ENCODE measurements at places on chromosomes 12 and 14.

DNA sequence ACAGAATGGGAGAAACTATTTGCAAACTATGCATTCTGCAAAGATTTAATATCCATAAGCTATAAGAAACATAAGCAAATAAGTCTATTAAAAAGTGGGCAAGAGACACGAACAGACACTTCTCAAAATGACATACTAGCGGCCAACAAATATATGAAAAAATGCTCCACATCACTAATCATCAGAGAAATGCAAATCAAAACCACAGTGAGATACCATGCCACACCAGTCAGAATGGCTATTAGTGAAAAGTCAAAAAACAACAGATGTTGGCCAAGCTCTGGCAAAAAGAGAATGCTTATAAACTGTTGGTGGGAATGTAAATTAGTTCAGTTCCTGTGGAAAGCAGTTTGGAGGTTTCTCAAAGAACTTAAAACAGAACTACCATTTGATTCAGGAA lies 121.3 kb downstream of the KCNMB4 start:
- no peak for DNase-seq

GRCh38 chr12:115467531-115467930 lies 783.6 kb upstream of the TBX3 start:
- no peak for DNase-seq

DNA sequence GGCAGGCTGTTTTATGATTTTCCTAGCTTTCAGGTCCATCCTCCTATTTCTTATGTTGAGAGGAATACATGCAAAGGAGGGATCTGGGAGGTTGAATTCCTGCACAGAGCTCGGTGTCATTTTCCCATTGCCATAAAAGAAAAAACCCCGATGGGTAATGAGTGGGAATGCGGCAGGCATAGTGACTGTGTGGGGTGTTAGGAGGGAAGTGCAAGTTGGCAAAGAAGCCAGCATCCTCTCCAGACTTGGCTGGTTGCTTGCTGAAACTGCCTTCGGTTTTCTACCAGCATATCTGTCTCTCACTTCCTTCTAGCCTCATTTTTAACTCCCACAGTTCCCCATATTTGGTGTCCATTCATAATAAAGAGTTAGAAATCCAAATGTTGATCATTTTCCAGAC lies 1046.1 kb downstream of the SLC6A15 start:
- no peak for DNase-seq

DNA sequence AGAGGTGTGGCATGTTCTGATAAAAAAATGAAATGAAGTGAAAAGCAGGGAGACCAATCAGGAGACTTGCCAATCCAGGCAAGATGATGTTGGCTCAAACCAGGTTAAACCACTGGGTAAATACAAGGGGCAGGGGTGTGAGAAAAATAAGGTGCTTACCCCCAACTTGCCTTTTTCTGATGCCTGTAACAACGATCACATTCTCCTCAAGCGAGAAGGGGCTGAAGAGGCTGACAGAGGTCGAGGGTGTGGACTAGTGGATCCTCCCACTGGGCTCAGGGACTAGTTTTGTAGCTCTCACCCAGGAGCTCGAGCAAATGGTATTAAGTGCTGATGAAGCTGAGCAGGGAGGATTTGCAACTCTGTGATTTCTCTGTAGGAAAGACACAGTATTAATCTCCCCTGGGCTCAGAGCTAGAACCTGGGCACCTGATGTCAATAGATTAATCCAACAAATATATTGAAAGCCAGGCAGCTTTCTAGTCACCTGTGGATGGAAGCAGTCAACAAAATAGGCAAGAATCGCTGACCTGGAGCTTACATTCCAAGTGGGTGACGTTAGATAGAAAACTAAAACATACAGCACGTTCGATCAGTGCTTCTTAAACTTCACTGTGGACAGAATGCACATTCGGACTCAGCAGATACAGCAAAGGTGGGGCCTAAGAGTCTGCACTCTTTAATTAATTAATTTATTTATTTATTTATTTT lies 15.2 kb upstream of the EAPP start:
- DNase-seq: no peak

DNA sequence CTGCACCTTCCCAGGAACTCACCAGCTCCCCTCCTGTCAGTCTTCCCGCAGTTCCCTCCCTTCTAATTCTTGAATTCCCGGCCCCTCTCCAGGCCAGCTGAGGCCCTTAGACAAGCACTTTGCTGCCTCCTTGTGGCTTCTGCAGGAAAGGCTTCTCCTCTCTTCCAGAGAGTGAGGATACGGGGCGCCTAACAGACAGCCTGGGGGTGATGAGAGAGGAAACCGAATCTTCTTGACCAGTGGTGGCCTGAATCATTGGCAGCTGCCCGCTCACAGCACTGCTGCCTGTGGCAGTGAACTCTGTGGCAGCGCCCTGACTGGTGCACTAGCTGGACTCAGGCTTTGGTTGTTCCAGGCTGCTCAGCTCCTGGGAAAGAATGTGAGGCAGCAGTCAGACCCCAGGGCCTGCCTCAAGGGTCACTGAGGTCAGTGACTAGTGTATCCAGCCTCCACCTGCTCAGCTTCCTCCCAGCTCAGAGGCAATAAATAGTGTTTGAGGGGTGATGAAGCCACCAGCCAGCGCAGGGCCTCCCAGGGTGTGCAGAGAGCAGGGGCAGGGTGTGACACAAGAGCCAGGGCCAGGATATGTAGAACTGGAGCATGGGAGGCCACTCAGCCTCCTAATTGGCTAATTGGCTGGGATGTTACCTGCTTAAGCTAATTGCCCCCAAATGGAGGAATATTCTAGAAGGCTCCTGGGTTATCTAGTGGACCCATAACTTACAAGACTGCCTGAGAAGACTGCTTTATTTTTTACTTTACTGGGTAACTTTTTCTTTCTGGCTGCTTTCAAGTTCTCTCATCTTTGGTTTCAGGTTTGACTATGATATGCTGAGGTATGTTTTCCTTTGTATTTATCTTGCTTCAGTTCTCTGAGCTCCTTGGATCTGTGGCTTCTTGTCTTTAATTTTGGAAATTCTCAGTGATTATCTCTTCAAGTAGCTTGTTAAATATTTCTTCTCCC lies 12.9 kb upstream of the MCRS1 start:
- DNase-seq: peak; percentile 86

- DNase-seq: no peak
Observed at GRCh38 chr12:24404086-24404815, 454.8 kb upstream of the SOX5 start.

- DNase-seq: peak; percentile 45
Observed at GRCh38 chr14:68598621-68599447, 194.0 kb downstream of the ZFP36L1 start.

DNA sequence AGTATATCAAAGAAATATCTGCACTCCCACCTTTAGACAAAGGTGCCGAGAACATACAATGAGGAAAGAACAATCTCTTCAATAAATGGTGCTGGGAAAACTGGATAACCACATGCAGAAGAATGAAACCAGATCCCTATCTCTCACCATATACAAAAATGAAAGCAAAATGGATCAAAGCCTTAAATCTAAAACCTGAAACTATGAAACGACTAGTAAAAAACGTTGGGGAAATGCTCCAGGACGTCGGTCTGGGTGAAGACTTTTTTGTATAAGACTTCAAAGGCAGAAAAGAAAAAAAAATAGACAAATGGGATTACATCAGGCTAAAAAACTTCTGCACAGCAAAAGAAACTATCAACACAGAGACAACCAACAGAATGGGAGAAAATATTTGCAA lies 83.8 kb downstream of the PPM1A start:
- no peak for DNase-seq

GRCh38 chr12:45475594-45475993 lies 253.9 kb upstream of the ARID2 start:
- no peak for DNase-seq

DNA sequence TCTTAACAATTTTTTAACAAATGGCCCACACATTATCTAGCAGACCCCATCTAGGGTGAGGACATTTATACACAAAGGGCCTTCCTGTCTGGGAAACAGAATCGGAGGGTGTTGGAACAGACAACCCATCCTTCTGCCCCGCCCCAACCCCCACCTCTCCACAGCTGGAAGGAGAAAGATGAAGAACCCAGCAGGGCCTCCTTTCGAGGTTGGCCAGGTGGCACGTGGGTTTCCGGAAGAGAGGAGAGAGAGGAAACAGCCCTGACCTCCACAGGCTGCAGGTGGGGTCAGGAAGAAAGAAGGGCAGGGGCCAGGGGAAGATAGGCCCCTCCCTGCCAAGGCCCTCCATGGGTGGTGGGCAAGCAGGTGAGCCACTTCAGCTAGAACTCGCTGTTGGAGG lies 57.2 kb downstream of the LRRC74A start:
- no peak for DNase-seq

DNA sequence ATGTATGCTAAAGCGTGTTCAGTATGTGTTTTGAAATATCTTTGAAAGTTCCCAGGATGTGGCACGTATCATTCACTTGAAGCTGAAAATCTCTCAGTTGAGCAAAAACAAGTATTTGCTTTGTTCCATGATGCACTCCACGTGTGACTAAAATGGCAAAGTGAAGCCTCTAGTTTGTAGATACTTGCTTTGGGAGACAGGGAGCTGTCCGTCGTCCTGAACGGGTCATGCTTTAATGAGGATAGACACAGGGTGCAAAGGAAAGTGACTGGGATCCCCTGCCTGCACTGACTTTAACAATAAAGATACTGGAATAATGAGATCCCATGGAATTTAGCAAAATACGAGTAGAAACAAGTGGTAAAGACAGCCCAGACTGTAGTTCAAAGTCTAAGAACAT lies 991.4 kb downstream of the NRXN3 start:
- no peak for DNase-seq

- DNase-seq: no peak
Observed at GRCh38 chr14:102205560-102205959, 65.9 kb downstream of the WDR20 start.

- DNase-seq: peak; percentile 37
Observed at GRCh38 chr14:75234173-75235115, 44.2 kb upstream of the FOS start.

DNA sequence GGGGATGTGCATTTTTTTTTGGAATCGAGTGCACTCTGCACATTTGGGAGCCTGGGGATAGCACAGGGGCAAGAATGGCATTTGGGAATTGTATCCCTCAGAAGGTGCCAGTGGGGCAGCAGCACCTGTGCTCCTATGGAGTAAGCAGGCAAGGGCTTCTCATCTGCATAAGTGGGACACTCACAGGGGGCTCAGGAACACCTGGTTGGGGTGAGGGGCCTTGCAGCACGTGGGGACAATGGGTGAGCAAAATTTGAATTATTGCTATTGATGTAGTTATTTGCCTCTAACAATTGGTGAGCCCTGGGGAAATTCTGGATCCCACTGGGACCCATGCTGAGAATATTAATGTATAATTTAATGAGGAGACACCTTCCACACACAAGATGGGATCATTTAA lies 274.2 kb downstream of the TTC6 start:
- no peak for DNase-seq

DNA sequence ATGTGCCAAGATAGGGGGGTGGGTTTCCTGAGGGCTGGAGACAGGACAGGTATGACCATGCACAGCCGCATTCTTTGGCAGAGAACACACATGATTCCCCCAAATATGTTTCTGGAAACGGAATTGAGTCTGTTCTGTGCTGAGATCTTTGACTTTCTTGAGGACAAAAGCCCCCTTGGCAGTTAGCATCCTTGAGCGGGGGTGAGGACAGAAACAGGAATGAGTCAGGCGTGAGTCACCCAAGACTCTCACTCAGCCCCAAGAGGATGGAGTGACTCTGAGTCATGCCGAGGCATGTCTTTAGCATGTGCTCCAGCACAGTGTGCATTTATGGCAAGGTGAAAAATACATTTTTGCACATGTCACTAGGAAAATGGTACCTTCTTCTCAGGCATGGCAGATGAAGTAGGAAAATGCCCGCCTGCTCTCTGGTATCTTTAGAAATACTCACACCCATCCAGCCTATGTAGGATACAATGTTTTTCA lies 52.1 kb downstream of the DAD1 start:
- peak; percentile 57 for DNase-seq

- DNase-seq: no peak
Observed at GRCh38 chr12:109879351-109880042, 844 bp downstream of the GLTP start.

GRCh38 chr12:22916815-22917214 lies 291.8 kb downstream of the ETNK1 start:
- no peak for DNase-seq

DNA sequence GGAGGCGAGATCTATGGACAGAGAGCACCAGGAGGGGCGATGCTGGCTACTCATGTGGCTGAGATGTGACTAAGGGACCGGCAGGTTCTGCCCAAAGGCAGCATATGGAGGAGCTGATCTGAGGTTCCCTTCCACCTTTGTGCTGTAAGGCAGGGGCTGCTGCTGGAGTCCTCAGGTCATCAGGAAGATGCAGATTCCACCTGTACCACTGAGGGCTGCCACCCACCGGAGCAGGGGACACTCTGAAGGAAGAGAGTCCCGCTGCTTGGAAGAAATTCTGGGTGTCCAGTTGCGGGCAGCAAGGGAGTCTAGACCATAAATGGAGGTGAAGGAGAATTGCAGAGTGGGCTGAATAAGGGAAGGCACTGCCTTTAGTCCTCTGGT lies 55.3 kb downstream of the PLEKHG3 start:
- no peak for DNase-seq

GRCh38 chr14:96069421-96069820 lies 30.3 kb downstream of the C14orf132 start:
- no peak for DNase-seq

GRCh38 chr14:72129291-72129690 lies 197.1 kb downstream of the RGS6 start:
- no peak for DNase-seq

GRCh38 chr14:69749956-69750355 lies 17.0 kb upstream of the SRSF5 start:
- no peak for DNase-seq

DNA sequence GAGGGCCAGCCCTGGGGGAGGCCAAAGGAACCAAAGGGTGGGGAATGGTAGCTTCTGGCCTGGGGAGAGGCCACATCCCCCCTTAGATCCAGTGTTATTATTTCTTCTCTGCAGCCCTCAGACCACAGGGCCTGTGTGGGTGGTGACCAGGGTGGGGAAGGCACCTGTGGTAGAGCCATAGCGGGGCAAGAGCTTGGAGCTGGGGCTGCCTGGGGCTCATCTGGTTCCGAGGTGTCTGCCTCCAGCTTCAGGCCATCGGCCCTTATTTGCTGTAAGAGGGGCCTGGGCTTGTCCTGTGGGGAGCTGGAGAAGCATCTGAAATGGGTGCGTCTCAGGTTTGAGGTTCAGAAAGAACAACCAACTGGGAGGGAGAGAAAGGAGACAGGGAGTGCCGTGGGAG lies 2.1 kb upstream of the B3GNT4 start:
- DNase-seq: no peak

- no peak for DNase-seq
Observed at GRCh38 chr14:69682621-69683263, 71.3 kb downstream of the SUSD6 start.

- no peak for DNase-seq
Observed at GRCh38 chr12:78420991-78421390, 443.6 kb upstream of the SYT1 start.

Data from psoas muscle (tissue), 8 donors.